Renal cortex interstitium (tissue), 15 donors: ENCODE measurements at places on chromosomes 3 and 15.

DNA sequence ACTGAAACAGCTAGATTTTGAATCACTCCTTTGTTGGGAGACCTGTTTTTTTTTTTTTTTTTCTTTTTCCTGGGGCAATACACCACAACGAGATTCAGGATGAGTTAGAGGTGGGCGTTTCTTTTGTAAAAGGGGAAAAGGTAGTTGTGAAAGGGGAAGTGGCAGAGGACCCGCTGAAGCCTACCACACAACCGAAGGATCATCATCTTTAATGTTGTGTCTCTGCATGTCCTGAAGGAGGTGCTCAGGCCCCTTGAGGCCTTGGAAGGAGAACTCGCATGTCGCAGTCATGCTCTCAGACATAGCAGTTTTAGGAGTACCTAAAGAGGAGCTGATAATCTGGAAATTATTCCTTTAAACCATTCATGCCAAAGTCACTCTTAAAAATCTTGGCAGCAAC, 137.9 kb upstream of the LRIG1 start:
- no peak for DNase-seq

GRCh38 chr3:54733106-54734006, 194.5 kb downstream of the LRTM1 start:
- DNase-seq = no peak

DNA sequence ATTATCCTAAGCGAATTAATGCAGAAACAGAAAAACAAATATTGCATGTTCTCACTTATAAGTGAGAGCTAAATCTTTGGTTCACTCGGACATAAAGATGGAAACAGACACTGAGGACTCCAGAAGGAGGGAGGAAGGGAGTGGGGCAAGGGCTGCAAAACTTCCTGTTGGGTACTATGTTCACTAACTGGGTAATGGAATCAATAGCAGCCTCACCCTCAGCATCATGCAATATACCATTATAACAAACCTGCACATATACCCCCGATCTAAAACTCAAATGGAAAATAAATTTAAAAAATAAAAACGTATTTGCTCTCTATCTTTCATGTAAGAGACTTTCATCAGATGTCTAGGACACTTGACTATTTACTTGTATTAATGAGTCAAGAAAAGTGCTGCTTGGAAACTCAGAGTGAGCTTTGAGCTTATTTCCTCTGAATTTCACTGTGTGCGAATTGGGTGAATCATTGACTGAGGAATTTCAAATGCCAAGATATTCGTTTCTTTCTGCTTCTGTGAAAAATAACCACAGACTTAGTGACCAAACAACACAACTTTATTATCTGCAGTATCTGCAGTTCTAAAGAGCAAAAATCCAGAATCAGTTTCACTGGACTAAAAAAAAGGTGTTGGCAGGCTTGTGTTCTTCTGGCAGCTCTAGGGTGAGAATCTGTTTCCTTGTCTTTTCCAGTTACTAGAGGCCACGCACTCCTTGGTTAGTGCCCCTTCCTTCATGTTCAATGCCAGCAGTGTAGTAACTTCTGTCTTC, 18.4 kb downstream of the TM4SF18 start:
- no peak for DNase-seq

DNA sequence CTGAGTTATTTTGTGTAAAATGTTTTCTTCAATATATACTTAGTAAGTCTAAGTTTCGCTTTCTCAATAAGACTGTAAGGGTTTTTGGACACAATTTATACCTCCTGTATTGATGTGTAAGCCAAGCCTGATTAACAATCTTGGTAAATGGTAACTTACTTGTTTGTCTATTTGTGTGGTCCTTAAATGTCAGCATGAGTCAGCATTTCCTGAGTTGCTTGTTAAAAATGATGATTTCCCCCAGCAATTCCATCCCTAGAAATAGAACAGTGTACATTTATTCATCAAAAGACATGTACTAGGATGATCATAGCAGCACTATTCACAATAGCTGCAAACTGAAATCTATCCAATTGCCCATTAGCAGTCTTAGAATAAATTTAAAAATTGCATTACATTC, 53.4 kb upstream of the LRIG1 start:
- DNase-seq = no peak

GRCh38 chr15:59333401-59334075, 39.1 kb downstream of the MYO1E start:
- DNase-seq = no peak

DNA sequence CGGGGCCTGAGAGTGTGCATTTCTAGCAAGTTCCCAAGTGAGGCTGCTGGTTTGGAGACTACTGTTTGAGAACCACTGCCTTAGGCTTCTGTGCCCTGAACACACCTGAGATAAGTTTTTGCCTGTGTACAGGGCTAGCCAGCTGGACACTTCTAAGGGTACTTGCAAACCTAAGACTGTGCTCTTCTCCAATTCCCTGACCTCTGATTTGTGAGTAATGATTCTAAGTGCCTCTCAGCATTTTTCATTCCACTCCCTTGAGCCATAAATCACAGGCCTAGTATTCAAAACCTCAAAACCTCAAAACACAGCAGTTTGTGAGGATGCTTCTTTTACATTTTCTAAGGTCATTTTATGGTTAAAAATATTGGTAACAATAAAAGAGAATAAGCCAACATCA, 148.4 kb downstream of the CHST2 start:
- DNase-seq = no peak

GRCh38 chr15:36903922-36904556, 196.3 kb downstream of the MEIS2 start:
- no peak for DNase-seq

DNA sequence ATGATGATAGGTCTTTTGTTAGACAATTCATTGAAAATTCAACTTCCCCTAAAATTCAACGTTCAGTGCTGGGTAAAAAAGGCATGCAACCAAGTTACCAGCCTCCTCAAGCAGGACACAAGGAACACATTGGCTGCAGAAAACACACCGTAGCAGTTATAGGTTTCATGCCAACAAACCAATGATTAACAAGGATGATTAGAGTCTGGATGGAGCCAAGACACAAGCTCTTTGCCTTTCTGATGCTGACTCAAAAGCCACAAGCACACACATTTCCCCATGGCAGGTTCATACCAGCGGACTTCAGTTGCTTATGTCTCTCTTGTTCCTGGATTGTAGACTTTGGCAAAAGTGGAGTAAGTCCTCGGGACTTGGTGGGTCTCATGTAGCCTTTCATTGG, 105.8 kb downstream of the DHX30 start:
- DNase-seq = no peak

DNA sequence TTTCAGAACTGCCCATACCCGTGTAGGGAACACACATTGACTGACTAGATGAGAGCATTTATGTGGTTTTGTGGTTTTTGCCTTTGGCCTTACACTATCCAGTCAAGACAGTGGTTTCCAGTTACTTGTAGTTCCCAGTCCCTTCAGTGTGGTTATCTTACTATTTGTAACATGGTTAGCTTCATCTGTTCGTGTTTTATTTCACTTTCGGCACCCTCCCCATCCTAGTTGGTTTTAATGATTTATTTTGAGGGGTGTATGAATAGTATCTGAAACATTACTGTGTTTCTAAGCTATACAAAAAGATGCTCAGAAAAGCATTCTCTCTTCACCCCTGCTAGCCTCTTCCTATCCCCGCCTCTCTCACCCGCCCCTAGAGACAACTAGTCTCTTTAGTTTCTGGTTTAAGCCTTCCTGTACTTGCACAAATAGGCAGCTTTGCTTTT, 14.1 kb downstream of the LYSMD4 start:
- DNase-seq = no peak

- DNase-seq = no peak
Measured at GRCh38 chr15:40481341-40482074, 10.7 kb downstream of the CHST14 start.

DNA sequence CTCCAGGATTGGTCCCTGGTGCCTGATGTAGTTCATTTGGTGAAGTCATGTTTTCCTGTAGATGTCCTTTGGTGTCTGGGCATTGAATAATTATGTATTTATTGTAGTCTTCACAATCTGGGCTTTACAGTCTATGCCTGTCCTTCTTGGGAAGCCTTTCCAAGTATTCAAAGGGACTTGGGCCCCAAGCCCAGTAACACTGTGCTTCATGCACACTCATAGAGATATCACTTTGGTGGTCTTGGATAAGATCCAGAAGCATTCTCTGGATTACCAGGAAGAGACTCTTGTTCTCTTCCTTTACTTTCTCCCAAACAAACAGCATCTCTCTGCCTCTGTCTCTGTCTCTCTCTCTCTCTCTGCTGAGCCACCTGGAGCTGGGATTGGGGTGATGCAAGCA, 281.1 kb upstream of the GOLGA6L4 start:
- DNase-seq = no peak

GRCh38 chr15:28915935-28916334, 30.2 kb downstream of the APBA2 start:
- no peak for DNase-seq

DNA sequence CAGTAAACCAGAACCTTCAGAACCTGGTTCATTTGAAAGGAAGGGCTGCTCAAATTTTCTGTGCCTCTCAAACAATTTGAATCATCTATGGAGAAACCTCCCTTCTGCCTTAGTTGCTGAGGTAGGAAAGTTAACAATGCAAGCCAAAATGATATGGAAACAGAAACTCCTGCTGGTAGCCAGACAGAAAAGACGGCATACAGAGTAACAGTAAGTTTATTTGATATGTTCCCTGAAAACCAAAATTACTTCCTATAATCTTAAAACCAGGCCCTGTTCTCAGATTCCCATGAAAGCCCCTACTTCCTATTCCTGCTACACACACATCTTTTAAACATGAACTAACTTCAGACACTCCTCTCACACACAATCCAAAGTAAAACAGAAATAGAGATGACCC, 86.2 kb downstream of the TBC1D5 start:
- DNase-seq = no peak

DNA sequence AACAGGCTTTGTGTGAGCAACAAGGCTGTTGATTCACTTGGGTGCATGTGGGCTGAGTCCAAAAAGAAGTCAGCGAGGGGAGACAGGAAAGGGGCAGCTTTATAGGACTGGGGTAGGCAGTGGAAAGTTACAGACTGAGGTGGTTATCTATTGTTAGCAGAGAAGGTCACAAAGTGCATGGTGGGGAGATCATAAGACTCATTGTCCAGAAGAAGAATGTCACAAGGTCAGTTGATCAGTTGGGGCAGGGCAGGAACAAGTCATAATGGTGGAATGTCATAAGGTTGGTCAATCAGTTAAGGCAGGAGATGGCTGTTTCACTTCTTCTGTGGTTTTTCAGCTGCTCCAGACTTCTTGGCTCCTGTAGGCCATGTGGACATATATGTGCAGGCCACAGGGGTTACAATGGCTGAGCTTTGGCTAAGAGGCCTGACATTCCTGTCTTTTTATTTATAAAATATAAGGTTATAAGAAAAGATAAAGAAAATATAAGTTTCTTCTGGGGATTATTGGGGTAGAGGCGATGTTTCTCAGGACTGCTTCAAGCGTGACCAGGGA, 69.5 kb upstream of the SNTN start:
- DNase-seq = no peak

DNA sequence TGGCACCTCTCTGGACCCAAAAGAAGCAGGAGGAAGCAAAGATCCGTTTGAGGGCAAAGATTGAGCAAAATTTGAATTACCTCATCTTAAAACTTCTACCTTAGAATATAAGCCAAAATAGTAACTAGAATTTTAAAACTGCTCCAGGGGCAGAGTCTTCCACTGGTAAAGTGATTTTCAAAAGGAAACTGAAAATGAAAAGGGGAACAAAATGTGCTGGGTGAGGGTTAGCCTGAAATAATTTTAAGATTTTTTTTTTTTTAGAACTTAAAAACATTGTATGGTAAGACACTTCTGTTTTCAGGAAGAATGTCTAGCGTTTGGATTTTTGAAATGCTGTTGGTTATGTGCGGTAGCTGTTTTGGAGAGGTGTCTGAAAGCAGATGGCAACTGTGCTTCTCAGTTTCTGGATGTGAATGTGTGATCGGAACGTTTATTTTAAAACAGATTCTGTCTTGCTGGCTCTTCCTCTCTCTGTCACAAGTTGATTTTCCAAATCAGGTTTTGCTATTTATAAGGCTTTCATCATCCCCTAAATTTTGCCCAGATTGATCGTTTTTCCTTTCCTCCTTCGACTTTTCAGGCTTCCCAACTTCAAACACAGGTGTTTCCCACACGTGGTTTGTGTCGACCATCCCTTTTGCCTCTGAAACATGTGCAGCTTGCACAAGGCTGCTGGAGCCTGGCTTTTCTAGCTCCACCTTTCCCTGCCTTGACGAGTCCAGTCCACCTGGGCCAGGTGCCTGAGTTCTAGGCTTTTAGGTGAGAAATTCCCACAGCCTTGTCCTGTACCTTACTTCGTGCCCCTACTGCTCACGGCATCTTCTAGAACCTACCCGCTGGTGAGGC, 3.3 kb downstream of the LRRK1 start:
- DNase-seq = no peak

GRCh38 chr3:95468331-95468730, 1346.1 kb upstream of the EPHA6 start:
- DNase-seq = no peak

DNA sequence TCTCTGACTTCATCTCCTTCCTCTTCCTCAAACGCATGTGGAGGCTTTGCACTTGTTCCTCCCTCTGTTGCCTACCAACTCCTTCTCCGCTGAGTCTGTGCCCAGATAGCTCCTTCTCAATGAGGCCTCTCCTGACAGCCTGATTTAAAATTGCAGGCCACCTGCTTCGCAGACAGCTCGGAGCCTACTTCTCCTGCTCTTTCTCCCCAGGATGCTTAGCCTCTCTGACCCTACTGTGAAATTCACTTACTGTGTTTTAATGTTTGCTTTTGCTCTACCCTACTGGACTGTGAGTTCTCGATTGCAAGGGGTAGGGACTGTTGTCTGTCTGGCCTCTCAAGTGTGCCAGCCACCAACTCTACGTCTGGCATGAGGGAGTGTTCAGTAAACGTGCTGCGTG, 83.4 kb downstream of the EEFSEC start:
- no peak for DNase-seq

DNA sequence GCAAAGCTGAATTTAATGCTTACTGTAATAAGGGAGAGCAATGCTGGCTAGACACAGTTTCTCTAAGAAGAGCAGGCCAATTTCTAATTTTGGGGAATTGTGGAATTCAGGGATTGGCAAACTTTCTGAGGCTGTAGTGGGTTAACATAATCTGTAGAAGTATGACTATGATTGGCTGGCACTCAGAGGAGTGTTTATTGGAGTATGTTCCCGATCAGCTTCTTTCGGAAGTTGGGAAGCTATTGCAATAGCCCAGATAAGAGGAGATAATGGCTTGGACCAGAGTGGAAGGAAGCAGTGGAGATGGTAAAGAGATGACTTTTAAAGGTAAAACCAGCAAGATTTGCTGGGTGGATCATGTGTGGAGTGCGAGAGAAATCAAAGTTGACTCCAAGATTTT, 19.4 kb downstream of the TMOD3 start:
- DNase-seq = no peak
